NCI-H1694 (cell line): ENCODE measurements at places on chromosomes 16 and 17.

DNA sequence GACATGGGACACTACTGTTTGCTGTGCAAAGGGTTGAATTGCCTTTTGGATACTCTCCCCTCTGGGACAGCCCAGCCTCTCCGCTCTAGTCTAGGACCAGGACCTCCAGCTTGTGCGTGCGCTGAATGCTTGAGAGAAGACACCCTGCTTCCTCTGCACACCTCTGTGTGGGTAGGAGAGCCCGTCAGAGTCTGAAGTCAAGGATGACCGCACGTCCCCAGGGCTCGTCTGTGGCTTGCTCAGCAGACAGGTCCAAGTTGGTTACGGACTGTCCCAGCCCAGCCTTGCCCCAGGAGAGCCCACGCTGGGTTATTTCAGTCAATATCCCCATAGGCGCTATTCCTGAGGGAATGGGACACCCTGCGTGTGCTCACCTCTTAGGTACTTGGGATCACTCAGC lies 3.7 kb downstream of the C16orf89 start:
- DNase-seq = no peak

GRCh38 chr17:75876190-75876937 lies 2.0 kb downstream of the TRIM47 start:
- no peak for DNase-seq

DNA sequence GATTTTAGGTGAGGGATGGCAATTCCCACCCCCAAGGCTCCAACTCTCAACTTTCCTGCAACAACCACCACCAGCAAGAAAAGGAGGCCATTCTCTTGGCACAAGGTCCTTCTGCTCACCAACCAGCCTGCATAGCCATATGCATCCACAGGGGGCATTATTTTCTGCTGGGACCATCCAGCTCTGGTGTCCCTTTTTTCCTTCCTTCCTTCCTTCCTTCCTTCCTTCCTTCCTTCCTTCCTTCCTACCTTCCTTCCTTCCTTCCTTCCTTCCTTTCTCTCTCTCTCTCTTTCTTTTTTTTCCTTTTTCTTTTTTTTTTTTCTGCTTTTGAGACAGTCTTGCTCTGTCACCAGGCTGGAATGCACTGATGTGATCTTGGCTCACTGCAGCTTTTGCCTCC lies 21.1 kb upstream of the COX10 start:
- DNase-seq = no peak

DNA sequence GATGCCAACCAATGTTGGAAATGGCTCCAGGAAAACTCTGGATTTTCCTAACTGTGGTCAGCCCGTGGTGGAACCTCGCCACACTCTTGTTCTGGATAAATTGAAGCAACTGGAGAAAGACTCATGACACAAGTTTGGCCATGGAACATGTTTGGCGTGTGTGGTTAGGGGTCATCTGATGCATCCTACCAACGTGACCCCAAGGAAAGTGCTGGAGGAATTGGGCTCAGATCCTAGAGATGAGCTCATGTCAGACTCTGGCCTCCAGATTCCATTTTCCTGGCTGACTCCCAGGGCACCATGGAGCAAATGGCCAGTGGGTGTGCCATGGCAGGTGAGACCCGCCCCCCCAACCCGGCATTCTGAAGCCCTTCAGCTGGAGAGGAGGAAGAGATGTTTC lies 58.5 kb downstream of the CACNG5 start:
- DNase-seq = no peak

DNA sequence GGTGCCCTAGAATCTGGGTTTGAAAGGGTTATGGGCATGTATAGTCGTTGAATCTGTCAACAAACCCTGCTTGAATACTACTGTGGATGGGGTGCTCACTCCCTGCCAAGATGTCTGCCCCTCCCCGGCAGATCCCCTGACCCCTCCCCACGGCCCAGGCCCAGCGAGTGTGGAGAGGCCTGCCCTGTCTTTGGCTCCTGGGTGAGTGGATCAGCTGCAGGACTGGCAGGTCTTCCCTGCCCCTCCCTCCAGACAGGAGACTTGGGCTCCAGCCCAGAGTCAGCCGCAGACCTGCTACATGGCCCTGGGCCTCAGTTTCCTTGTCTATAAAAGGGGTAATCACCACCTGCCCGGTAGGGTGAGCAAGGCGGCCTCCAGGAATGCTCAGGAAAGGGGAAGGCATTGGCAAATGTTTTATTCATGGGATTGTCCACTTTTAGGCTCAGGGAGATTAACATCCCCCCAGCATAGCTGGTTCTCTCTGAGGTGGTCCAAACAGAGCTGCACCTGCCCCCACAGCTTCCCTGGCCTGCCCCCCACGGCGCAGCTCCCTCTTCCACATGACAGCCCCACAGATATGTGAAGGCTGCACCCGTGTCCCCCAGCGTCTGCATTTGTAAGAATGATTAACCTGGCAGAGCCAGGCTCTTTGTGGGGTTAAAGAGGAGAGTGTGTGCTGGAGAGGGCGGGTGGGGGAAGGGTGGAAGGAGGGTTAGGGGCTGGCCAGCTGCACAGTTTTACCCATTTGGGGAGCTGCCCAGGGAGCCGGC lies 18.5 kb upstream of the SPNS2 start:
- no peak for DNase-seq

DNA sequence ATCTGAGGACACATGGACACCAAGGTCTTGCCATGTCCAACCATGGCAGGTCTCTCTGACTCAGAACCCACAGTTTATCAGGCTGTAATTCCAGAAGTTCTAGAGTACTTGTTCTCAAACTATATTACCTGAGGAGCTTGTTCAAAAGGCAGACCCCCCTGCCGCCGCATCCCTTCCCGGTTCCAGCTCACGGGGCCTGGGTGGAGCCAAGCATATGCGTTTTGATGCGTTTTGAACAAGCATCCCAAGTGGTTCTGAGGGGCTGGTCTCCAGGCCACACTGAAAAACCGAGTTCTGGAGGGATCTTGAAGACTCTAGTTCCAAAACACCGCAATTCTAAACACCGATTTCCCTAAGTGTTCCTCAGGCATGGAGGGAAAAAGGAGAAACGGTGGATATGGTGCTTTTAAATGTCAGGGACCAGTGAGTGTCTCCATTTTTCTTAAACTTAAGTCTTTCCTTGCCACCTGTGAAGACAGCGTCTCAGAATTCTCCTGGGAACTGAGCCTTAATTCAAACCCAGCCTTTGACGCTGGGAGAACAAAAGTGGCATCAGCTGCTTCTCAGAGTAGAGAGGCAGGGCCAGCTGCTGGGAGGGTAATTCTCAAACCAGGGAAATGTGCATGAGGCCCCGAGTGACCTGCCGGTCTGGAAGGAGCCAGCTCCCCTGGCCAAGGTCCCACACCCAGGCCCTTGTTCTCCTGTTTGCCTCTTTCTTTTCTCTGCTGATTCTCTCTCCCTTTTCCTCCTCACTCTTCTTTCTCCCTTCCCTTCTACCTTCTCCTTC lies 84.4 kb upstream of the PLCG2 start:
- no peak for DNase-seq

DNA sequence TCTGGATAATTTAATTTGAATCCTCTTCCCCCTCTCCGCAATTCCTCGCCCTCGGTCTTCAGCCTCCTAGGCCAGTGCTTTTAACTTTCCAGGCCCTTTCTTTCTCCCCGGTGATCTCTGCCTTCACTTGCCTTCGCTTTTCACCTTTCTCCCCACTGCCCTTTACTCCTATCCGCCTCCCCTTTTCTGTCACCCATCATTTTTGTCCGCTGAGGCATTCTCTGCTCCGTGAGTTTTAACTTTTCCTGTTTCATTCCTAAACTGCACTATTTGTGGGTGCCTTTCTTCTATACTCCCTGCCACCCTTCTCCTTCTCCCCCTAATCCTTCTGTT lies 729 bp downstream of the LONP2 start:
- DNase-seq = no peak

DNA sequence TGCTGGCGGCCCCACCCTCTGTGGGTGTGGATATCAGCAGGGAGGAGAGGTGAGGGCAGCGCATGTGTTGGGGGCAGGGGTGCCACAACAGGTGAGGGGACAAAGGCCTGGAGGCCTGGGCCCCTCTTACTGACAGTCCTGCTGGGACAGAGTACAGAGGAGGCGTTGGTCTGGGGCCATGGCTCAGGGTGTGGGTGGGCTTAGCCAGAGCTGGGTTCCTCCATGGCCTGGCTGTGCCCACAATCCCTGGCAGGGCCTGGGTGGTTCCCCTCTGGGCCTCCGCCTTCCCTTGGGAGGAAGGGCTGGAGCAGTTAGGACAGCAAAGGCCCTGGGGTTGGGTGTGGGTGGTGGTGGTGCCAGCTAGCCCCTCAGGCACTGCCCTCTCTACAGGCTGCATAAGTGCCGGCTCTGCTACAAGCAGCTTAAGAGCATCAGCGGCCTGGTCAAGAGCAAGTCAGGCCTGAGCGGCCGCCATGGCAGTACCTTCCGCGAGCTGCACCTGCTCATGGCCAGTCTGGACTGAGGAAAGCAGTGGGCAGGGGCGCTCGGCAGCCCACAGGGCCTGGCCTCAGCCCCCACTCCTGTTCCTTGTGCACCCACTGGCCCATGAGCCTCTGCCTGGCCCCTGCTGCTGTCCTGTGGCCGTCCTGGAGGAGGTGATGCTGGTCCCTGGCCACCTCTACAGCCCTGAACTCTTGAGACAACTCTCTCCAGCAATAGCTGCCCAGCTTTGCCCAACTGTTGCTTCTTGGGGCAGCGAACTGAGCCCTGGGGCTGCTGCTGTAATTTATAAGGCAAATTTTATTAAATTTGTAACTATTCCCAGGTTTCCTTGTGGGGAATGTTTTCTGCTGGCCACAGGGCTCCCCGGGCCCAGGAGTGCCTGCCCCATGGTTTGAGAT lies 21.1 kb downstream of the KATNB1 start:
- no peak for DNase-seq

DNA sequence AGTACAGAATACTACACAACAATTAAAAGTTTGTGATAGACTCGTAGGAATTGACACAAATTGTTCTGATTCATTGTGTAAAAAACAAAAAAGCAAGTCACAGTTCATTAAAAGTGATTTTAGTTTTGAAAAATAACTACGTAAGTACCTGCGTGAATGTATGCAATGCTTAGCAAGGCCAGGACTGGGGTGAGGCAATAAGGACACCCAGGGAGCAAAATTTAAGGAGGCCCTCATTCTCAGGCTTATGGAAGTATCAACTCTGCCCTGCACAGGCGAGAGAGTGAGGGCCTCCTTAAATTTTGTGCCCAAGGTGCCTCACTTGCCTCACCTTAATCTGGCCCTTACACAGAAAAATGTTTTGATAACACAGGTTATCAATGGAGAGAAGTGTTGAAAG lies 31.4 kb downstream of the NOG start:
- DNase-seq = no peak

- DNase-seq = no peak
These were observed 32.3 kb upstream of the TAOK1 start for GRCh38 chr17:29357821-29358232.

DNA sequence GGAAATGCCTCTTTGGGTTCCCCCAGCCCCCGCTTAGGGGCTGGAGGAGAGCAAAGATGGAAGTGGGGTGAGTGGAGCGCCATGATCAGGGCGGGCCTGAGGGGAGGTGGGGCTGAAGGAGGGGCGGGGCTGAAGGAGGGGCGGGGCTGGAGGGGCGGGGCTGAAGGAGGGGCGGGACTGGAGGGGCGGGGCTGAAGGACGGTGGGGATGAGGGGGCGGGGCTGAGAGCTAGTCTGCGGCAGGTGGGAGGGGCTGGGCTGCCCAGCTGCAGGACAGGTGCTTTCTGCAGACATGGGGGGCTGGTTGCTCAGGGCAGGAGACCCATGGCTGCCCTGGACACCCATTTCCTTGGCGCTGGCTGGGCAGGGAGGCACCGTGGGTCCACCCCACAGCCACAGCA lies 39.1 kb upstream of the PABPN1L start:
- DNase-seq = no peak

DNA sequence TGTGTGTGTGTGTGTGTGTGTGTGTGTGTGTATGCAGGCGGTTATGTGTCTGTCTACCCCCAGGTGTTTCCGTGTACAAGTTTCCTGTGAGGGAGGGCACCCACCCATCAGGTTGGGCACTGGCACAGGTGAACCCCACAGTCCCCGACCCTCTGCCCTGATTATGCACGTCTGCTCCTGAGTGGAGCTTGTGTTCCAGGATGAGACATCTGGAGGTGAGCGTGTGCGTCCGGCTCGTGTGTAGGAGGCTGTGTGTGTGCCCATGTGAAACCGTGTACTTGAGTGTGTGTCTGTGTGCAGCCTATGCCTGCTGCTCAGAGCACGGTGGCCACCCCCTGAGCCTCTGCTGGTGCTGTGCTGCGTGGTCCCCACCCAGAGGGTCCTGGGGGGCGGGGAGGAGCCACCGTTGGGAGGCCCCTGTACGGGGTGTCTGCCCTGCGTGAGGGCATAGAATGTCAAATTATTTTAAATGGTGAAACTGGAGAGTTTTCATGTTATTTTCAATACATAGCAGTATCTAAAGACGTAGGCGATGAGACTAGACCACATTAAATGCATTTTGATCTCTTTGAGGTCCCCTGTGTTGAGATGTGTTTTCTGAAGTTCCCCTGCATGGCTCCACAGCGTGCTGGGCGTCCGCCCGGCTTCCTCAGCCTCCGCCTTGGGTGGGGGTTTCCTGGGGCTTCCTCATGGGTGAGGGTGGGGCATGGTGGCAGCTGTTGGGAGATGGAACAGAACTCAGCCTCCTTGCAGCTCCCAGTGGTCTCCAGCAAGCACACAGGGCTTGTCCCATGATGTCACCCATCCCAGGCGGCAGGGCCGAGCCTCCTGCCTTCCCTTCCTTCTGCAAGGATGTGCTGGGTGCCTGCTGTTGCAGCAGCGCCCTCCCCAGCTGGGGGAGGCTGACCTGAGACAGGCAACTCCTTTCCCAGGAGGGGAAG lies 43.4 kb downstream of the KCNJ12 start:
- DNase-seq = no peak

- DNase-seq = no peak
These were observed 176.6 kb upstream of the SDK2 start for GRCh38 chr17:73820686-73821448.

DNA sequence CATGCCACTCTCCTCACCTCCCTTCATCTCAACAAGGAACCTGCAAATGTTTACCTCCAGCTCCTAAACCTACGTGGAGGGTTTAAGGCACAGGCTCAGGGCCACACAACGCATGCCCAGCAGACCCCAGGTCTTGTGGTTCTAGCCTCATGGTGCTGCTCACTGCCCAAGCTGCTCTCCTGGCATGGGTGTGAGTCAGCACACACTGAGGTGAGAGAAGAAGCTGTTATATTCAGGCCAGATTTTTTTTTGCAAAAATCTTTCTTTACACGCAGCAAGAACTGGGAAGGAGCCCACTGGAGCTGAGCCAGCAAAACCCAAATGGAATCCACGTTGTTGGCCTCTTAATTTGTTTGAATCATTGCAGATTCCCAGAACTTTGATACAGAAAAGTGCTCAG lies 5.5 kb upstream of the C16orf96 start:
- DNase-seq = no peak
